ENCODE measurements at places on chromosomes 5 and 9.

DNA sequence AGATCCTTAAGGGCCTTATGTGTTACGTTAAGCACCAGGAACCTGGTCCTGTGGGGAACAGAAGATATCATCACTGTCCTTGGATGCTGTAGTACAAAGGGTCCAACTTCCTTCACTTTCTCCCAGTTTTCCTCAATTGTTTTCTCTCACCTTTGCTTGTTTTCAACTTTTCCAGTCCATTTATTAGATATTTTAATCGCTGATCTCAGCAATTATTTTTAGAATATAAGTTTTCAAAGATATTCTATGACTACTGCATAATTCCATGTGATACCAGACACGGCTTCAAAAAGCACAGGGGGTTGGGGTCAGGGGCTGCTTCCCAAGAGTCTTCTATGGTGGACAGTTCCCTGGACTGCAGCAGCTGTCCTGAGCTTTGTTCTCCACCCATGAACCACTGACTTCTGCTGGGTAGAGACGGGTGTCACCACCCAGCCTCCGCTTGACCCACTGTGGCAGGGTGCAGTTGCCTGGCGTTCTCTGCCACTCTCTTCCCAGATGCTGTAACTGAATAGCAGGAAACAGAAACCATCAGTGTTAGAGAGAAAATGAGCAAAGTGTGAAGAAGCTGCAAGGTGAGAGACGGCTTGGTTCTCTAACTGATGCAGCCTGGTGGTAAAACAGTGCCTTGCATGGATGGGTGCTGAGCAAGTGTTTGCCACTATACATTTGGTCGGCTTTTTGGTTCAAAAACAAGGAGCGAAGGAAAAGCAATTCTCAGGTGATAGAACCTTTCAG is 383.0 kb downstream of the RAB3C start:
- no peak for DNase-seq

DNA sequence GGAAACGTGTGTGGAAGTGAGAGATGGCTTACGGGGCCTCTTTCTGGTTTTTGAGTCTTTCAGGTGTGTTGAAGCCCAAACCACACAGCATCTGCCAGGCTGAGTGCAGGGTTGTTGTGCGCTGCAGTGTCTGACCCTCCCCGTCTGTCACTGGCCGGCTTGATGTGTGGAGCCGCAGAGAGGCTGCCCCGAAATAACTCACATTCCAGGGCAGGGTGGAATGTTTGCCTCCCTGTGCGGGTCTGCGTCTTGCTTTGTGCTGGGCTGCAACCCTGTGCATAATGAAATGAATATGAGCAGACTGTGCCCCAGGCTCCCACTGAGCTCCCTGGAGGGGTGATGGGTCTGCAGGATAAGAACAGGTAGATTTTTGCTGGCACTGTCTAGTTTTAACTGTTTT is 9.9 kb upstream of the PLEKHG4B start:
- DNase-seq, result no peak

GRCh38 chr5:90386099-90386710 is 23.4 kb downstream of the CETN3 start:
- no peak for DNase-seq

DNA sequence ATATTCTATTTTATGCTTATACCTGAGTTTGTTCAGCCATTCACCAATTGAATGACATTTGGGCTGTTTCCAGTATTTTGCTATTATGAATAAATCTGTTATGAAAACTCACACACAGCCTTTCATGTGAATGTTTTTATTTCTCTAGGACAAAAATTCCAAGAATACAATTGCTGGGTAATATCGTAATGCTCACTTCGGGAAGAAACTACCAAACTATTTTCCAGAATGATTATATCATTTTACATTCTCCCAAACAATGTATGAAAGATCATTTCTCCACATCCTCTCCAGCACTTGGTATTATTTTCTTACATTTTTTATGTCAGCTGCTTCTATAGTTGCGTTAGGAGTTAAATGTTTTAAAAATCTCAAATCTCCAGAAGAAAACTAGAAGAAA is 58.3 kb upstream of the LHFPL2 start:
- DNase-seq, result no peak

DNA sequence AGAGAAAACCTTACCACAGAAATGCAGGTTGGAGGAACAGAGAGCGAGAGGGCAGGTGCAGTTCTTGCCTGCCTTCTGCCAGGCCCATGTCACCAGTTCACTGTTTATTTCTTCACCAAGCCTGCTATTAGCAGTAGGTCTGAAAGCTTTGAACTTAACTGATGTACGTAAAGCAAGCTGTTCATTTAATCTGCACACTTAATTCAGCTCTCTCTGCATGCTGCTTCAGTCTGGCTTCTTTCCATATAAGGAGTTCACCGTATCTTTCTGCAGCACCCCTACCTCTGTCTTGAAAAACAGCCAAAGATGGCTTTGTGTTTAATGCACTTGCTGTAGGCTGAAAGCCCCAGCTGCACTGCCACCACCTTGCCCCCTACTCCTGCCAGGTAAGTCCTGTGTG is 205.1 kb downstream of the RAB3C start:
- DNase-seq, result no peak

DNA sequence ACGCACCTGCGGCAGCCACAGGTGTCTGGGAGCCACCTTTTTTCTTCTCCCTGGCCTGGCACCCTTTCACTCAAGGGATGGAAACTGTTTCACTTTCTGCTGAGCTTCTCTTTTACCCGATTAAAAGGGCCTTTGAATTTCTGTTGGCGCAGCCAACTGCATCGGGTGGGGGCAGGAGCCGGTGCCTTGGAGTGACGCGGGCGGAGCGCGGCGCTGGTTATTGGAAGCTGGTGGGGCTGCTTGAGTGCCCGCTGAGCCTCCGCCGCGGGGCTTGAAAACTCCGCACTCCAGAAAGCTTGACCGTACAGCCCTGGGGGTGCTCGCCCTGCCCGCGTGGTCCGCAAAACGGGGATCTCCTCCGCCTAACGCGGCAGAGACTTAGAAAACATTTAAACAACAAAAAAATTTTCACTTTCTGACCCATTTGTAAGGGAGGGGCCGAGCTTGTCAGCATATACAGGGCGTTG is 52.0 kb upstream of the TJP2 start:
- no peak for DNase-seq

DNA sequence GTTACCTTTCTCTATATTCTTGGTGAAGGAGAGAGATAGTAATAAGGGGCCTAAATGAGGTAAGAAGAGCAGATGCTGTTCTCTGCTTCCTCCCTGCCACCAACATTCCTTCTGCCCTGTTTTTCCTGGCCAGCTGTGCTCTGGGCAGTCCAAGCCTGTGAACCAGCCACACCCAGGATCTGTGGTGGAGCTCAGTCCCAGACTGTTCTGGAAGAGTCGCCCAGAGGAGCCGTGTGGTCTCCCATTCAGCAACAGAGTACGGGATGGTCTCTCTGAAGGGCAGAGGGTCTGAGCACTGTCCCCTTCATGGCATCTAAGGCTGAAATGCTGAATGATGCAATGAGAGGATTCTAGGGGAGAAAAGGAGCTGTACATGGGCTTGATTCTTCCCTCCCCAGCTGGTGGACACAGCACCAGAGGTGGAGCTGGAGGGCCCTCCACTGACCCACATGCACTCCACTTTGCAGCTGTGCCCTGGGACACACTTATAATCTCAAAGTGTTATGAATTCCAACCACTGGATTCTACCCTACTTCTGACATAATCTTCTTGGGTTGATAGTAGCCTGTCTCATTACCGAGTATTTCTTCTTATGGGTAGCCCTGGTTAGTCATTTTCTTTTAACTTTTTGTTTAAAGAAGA is 70.8 kb upstream of the RPS23 start:
- no peak for DNase-seq

- DNase-seq, result no peak
Measured at GRCh38 chr9:71352837-71353236, 231.4 kb upstream of the TRPM3 start.

DNA sequence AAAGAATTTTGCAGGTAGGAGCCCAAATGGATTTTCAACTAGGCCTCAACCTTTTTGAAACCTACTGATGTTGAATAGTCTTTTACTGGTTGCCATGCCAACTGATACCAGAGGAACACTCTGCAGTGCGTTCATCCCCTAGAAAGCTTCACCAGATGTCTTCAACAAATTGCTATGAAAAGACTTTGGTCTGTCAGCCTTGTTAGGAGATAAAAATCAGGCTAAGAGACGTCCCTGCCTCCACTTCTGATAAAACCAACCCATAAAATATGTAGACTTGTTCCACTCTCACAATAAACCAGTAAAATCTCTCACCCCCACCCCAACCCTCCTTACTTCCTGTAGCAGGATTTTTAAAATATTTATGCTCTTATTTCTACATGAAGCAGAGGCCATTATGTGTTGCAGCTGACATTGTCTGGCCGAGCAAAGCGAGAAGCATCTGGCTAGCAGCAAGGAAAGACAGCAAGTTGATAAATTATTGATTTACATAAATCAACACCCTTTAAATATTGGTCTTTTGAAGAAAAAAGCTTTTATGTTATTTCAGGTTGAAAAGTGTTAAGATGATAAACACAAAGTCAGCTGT is 428.7 kb downstream of the ISL1 start:
- no peak for DNase-seq

GRCh38 chr5:1881098-1881572 is 1.6 kb downstream of the IRX4 start:
- no peak for DNase-seq

DNA sequence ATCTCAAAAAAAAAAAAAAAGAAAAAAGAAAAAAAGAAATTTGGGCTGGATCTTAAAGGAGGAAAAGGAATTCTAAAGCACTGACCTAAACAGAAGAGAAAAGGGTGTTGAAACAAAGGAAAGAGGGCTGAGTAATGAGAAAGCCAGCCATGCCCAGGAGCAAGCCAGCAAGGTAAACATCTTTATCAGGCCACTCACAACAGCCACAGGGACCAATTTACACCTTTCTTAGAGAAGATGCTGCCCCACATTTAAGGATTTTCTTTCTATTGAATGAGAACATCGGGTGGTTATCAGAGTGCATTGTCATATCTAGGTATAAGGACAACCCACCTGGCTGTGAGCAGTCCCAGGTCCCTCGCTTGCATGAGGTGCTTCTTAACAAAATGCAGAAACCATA is 16.6 kb downstream of the LHFPL2 start:
- DNase-seq, result no peak

- DNase-seq, result no peak
Measured at GRCh38 chr5:86748538-86749105, 130.9 kb downstream of the COX7C start.

DNA sequence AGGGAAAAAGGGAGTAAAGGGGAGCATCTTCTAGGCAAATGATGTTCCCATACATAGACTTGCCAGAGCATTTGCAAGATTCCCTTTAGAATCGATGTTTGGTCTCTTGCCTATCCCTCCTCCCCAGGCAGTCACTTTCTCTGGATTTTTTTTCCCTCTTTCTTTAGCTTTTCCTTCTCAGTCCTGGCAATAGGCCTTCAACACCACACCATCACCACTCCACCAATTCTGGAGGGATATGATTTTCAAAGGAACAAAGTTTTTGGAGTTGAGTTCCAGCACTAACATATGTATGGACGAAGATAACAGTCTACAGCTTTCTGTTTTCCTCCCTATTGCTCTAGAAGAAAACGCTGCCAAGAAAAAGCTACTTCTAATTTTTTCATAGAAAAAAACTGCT is 377.4 kb downstream of the PDE4D start:
- no peak for DNase-seq

DNA sequence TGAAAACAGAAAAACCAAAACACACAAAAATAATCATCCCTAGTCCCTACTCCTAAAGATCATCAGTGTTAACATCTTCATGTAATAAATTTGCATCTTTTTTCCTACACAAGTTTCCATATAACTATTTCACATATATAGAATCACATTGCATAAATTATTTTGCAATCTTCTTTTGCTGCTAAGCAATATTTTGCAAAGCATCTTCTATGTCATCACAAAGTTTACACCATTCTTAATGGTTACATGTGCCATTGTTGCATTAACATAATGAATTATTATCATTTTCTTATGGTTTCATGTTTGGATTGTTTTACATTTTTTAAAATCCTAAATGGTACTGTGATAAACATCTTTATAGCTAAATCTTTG is 17.8 kb downstream of the SH3TC2 start:
- no peak for DNase-seq

GRCh38 chr5:83354958-83355357 is 116.6 kb upstream of the VCAN start:
- no peak for DNase-seq

- no peak for DNase-seq
Measured at GRCh38 chr5:404666-405241, 38.2 kb upstream of the EXOC3 start.

- no peak for DNase-seq
Measured at GRCh38 chr5:29037716-29038115, 1999.3 kb upstream of the CDH9 start.

DNA sequence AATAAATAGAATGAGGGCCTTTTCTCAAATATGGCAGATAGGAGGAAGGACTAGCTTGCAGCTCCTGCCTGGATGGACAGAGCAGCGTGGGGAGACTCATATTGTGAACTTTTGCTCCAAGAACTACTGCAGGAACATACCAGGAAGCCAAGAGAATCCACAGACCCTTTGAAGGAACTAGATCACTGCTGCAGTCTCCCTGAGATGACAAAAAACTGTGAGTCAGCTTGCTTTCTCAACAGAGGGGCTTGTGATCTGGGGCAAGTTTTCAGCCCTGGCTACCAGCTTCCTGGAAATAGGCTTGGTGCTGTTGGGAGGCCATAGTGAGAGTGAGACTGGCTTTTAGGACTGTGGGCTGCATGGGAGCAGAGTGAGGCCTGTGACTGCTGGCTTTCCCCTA is 170.6 kb upstream of the TRIM32 start:
- DNase-seq, result no peak

- DNase-seq, result no peak
Measured at GRCh38 chr5:126920291-126920690, 110.1 kb downstream of the MARCHF3 start.

DNA sequence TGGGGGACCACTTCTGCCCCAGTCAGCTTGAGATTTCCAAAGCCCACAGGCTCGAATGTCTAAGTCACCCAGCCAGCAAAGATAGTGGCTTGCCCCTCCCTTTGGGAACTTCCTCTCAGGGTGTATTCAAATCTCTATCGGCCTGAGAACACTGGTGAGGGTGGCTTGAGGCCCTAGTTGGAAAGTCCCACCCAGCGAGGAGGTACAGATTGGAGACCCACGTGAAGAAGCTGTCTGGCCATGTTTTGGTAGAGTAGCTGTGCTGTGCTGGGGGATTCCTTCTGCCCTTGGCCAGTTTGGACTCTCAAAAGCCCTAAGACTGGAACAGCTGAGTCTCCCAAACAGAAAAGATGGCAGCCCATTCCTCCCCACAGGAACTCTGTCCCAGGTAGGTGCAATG is 172.7 kb upstream of the RIOK2 start:
- no peak for DNase-seq

- DNase-seq, result no peak
Measured at GRCh38 chr5:153672347-153673090, 182.0 kb downstream of the GRIA1 start.

DNA sequence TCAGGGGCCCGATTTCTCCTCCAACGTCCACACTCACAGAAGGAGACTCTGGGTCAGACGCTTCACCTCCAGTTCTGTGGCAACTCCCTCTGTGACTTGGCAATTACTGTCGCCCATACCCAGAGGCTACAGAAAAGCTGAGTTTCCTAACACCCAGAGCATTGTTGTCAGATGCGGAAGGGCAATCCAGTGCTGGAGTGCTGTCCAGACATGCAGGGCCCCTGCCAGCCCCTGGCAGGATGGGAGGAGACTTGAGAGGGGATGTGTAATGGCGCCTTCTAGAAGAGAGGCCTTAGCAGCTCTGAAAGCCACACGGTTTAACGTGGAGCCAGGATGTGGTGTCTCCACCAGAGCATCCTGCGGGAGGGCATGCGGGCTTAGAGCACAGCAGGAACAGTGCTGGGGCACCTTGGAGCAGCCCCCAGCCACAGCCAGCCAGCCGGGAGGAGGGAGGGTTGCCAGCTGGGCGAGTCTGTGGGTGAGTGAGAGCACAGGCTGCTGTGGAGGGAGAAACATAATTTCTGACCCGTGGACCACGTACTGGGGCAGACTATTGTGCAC is 139.4 kb upstream of the IRX1 start:
- DNase-seq, result no peak

Measured in smooth muscle cell of the brain vasculature (primary cell).